ENCODE measurements at places on chromosomes 12 and 14. TPM values are rescaled to one million over a fixed set of nuclear protein-coding genes. Genes with fewer than 3 reads are reported as not detected.

GRCh38 chr12:51911788-51912711 is 4.7 kb downstream of the ACVRL1 start:
- H3K27me3 ChIP-seq: no peaks in the 10 kb centered on the region
- peaks cover 8% of the 10 kb centered on the region for H3K36me3 ChIP-seq
- peak overlapping the region; percentile 50 for H3K27ac ChIP-seq
- peak overlapping the region; percentile 4 for H3K4me3 ChIP-seq
- H3K4me1 ChIP-seq: peaks cover 20% of the 10 kb centered on the region

GRCh38 chr12:47802312-47802711 is 17.4 kb downstream of the HDAC7 start:
- H3K4me3 ChIP-seq: no peak overlapping the region
- peaks cover 7% of the 10 kb centered on the region for H3K4me1 ChIP-seq
- peak overlapping the region; percentile 33 for H3K27ac ChIP-seq
- H3K27me3 ChIP-seq: no peaks in the 10 kb centered on the region

- H3K27ac ChIP-seq: no peak overlapping the region
- H3K36me3 ChIP-seq: no peaks in the 10 kb centered on the region
- H3K4me3 ChIP-seq: no peak overlapping the region
- H3K4me1 ChIP-seq: no peaks in the 10 kb centered on the region
Measured at GRCh38 chr14:76034566-76034965, 49.0 kb downstream of the IFT43 start.

DNA sequence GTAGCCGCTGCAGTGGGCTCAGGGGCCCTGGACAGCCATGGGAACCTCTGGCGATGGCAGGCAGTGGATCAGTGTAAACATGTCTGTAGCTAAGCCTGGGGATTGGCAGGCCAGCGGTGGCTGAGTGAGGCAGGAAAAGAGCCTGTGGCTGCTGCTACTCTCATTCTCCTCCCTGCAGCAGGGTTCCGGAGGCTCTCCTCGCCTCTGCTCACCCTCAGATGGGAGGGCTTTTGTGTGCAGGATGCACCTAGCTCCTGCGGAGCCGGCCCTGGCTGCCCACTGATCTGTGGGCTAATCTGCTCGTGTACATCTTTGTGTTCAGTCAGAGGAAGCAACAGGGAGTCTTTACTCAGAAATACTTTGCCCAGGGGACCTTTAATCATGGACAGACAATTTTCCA is 59.5 kb downstream of the GALNT8 start:
- H3K4me1 ChIP-seq: no peaks in the 10 kb centered on the region
- no peak for DNase-seq
- H3K36me3 ChIP-seq: no peaks in the 10 kb centered on the region
- H3K27ac ChIP-seq: no peak overlapping the region

- H3K27ac ChIP-seq: no peak overlapping the region
- no peaks in the 10 kb centered on the region for H3K36me3 ChIP-seq
- peak overlapping the region; percentile 16 for H3K4me3 ChIP-seq
- H3K4me1 ChIP-seq: no peaks in the 10 kb centered on the region
- no peaks in the 10 kb centered on the region for H3K27me3 ChIP-seq
Measured at GRCh38 chr12:9925705-9926393, 6.3 kb downstream of the CLEC2A start.

DNA sequence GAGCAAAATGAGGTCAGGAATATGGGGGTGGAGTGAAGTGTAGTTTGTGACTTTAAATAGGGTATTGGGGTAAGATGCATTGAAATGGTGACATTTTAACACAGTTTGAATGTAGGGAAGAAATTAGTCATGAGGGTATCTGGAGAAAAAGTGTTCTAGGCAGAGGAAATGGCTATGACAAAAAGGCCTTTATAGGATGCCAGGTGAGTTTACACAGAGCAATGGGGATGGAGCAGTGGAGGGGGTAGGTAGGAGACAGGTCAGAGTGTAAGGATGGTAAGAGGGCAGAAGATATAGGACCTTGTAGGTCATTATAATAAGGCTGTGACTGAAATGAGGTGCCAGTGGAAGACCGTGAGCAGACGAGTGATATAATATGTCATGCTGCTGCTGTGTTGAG is 30.4 kb downstream of the HEATR5A start:
- H3K27me3 ChIP-seq: no peaks in the 10 kb centered on the region
- no peaks in the 10 kb centered on the region for H3K4me1 ChIP-seq
- no peak overlapping the region for H3K4me3 ChIP-seq
- no peaks in the 10 kb centered on the region for H3K36me3 ChIP-seq
- no peak for DNase-seq
- no peak overlapping the region for H3K27ac ChIP-seq

- no peaks in the 10 kb centered on the region for H3K36me3 ChIP-seq
- no peak overlapping the region for H3K4me3 ChIP-seq
- DNase-seq: no peak
- no peak overlapping the region for H3K27ac ChIP-seq
Measured at GRCh38 chr12:41992022-41992421, 152.7 kb downstream of the GXYLT1 start.

DNA sequence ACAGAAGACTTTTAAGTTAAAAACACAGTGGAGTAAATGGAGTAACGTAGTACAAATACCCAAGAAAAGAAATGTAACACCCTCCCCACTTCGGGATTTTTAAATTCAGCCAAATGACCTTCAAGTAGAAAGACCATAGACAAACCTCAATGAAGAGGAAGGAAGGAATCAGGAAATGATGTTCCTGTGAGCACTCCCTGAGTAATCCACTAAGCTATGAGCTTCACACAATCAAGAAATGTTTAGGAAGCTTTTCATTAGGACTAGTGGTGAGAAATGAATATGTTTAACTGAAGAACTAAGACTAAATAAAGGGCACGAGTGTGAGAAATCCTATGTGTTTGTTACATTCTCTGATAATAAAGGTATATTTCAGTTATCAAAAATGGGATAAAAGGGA is 10.1 kb downstream of the TCL1A start:
- H3K4me3 ChIP-seq: no peak overlapping the region
- DNase-seq: no peak
- H3K27me3 ChIP-seq: no peaks in the 10 kb centered on the region
- no peaks in the 10 kb centered on the region for H3K36me3 ChIP-seq
- no peaks in the 10 kb centered on the region for H3K4me1 ChIP-seq
- H3K27ac ChIP-seq: no peak overlapping the region

DNA sequence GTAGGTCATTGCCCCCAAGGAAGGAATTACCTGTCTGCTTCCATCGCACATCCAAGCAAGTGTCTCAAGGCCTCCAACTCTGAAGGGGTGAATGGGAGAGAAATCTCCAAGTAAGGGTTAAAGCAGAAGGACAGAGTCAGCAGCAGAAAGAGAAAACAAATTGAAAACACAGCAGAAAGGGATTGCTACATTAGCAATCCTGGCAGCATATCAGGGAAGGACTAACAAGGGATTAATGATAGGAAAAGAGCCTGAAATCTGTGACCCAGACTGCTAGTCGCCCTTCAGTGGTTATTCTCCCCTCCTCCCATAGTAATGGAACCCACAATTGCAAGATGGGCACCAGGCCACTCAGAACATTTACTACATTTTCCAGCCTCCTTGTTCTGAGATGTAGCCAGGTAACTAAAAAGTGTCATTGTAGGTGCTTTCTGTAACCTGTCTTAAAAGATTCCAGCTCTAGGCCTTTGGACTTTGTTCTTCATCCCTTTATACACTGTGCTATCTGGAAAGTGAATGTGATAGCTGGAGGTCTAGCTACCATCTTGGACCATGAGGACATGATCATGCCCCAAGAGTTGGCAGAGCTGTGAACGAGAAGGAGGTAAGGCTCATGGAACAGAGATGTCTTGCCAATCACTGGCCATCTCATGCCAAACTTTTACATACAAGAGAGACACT is 36.0 kb downstream of the MAP3K9 start:
- no peaks in the 10 kb centered on the region for H3K27me3 ChIP-seq
- DNase-seq: no peak
- no peaks in the 10 kb centered on the region for H3K4me1 ChIP-seq
- H3K36me3 ChIP-seq: no peaks in the 10 kb centered on the region
- no peak overlapping the region for H3K4me3 ChIP-seq
- no peak overlapping the region for H3K27ac ChIP-seq

DNA sequence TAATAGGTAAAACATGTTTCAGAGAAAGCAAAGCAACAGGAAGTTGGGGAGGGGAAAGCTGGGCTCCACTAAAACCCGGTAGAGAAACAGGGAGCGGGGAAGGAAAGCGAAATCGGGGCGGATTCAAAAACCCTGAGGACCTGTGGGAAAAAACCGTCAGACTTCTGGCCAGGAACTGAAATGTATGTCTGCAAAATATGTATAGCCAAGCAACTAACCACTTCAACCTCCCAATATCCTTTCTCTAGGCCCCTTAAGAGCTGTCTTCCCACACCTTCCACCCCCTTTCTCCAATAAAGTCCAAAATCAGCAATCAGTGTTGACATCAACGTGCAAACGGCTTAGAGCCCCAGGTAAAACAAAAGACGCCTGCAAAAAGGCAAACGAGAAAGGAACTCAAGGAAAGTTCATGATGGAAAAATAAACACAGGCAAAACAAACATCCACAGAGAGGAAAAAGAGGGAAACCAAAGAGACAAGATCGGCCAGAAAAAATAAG is 32.8 kb downstream of the SIX1 start:
- H3K4me3 ChIP-seq: no peak overlapping the region
- no peaks in the 10 kb centered on the region for H3K36me3 ChIP-seq
- no peak overlapping the region for H3K27ac ChIP-seq
- H3K4me1 ChIP-seq: no peaks in the 10 kb centered on the region
- H3K27me3 ChIP-seq: no peaks in the 10 kb centered on the region

GRCh38 chr14:95274279-95274678 is 45.4 kb downstream of the CLMN start:
- DNase-seq: peak; percentile 69
- H3K27ac ChIP-seq: peak overlapping the region; percentile 81
- H3K36me3 ChIP-seq: no peaks in the 10 kb centered on the region
- peaks cover 4% of the 10 kb centered on the region for H3K4me1 ChIP-seq
- H3K4me3 ChIP-seq: no peak overlapping the region
- no peaks in the 10 kb centered on the region for H3K27me3 ChIP-seq

DNA sequence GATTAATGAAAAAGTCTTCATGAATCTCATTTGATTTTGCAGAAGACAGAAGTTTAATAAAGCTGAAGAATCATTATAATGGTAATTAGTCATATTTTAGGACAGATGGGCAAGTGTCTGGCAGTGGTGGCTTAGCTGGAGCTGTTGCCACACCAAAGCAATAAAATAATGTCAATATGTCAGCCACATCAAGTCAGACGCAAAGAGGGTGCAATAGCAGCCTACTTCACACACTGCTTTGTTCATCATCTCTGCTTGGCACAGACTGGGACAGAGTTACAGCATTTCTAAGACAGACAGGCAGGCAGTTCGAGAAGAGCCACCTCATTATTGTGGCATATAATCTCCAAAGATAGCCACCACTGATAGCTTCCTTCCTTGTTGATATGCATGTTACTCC is 16.9 kb upstream of the KRR1 start:
- H3K4me3 ChIP-seq: no peak overlapping the region
- no peak overlapping the region for H3K27ac ChIP-seq
- no peaks in the 10 kb centered on the region for H3K4me1 ChIP-seq

GRCh38 chr12:48979602-48980388 is 1.7 kb downstream of the WNT1 start:
- H3K36me3 ChIP-seq: no peaks in the 10 kb centered on the region
- no peak overlapping the region for H3K27ac ChIP-seq
- peaks cover 58% of the 10 kb centered on the region for H3K27me3 ChIP-seq
- H3K4me1 ChIP-seq: peaks cover 36% of the 10 kb centered on the region
- no peak for DNase-seq

The KCNH3 gene
- 0.05 TPM for total RNA-seq

The DNAJC22 gene
- 34.2 TPM for total RNA-seq

The ABCB9 gene
- 4.3 TPM for total RNA-seq

The HOMEZ gene
- 21.9 TPM for total RNA-seq

The MSRB3 gene
- total RNA-seq: 3.5 TPM

The KRT4 gene
- total RNA-seq: not detected

The AQP6 gene
- not detected for total RNA-seq

The CLEC4A gene
- total RNA-seq: 1.8 TPM

The DAO gene
- total RNA-seq: 2.2 TPM

The TMBIM4 gene
- total RNA-seq: 130 TPM
